ENCODE measurements at places on chromosomes 6 and 20. TPM values are rescaled to one million over a fixed set of nuclear protein-coding genes. Genes with fewer than 3 reads are reported as not detected.

DNA sequence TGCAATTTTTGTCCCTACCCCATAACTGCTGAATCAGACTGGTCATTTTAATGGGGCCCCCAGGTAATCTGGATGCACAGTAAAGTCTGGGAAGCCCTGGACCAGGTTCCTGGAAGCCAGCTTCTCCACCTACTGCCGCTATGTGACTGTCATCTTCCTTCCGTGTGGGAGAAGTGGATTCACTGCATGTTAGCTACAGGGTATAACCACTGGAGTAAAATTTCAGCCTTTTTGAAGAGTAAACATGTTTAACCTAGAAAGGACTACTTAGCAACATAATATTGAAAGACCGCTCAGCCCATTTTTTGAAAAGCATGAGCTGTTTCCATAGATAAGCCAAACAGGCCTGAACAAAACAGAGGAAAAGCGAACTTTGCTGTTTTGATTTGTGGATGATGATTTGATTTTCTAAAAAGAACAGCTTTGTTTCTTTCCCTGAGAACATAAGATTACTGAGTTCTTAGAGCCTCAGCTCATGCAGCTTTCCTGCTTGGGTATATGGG, 208.1 kb downstream of the PLCB4 start:
- no peak for DNase-seq

The IGF2R gene
- polyA plus RNA-seq = 54.5 TPM

DNA sequence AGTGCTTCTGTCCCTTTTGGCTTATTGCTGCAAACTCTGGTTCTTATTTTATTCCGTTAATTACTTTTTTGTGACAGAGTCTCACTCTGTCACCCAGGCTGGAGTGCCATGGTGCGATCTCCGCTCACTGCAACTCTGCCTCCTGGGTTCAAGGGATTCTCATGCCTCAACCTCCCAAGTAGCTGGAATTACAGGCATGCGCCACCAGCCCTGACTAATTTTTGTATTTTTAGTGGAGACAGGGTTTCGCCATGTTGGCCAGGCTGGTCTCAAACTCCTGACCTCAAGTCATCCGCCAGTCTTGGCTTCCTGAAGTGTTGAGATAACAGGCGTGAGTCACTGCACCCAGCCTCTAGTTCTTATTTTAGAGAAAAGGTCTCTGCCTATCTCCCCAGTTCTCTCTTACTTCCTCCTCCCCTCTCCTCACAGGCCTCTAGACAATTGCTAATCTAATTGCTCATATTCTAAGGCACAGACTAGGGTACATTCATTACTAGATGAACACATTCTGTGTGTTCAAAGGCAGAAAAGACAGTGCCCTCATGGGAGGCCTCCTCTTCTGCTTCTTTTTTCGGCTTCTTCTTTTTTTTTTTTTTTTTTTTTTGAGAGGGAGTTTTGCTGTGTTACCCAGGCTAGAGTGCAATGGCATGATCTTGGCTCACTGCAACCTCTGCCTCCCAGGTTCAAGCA, 27.0 kb downstream of the EDEM2 start:
- DNase-seq = no peak

DNA sequence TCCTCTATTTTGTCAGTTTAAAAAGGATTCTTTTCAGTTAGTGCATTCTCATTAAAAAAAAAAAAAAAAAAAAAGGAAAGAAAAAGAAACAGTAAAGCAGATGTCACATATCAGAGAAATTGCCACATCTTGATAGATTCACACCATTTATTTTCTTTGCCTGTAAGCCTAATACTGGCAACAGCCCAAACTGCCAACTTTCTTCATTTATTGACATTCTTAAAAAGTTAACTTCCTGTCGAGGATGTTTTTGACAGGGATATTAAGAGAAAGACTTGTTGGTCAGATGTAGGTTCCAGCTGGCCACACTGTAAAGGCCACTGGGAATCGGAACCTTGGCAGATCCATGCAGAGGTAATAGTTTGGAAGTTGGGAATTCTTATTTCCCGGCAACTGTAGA, 332.6 kb downstream of the NRN1 start:
- DNase-seq = no peak

The EPPIN gene
- 0.50 TPM for polyA plus RNA-seq

The SS18L1 gene
- polyA plus RNA-seq = 17.6 TPM

DNA sequence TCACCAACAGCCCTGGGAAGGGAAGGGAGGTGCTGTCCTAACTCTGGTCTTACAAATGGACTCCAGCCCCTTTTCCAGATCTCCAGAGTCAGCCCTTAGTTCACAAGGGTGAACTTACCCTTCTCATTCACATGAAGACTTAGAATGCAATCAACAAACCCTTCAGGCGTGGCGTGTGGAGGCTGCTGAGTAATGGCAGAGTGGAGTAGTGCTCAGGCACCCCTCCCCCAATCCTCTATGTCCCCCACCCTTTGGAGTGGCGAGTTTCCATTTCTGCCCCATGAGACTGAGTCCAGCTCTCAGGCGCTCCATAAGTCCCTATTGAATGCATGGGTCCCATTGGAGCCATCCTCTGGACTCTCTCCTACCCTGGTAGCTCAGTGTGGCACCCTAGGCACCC, 3.3 kb downstream of the SNAI1 start:
- no peak for DNase-seq

The MYBL2 gene
- polyA plus RNA-seq = 25.2 TPM

- no peak for DNase-seq
These were observed 315.2 kb downstream of the ZFAND3 start for GRCh38 chr6:38134704-38135088.

DNA sequence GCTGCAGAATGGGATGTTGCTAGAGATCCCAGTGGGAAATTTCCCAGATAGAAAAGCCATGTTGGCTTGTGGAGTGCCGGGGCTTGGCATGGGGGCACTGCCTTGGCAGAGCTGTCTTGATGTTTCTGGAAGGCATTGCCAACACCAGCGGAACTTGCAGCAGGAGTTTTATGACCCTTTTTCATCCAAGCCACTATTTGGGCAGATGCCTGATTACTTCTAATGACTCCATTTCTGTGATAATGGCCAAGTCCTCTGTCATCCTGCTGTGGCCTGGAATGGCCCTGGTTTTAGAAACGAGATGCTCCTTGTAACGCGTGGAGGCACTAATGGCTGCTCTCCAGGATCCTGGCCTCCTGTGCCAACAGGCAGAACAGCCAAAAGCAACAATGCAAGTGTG, 229.0 kb downstream of the ZNF217 start:
- no peak for DNase-seq

The LIN28B gene
- 0.11 TPM for polyA plus RNA-seq

The KIF25 gene
- 0.79 TPM for polyA plus RNA-seq

The KCNG1 gene
- 4.1 TPM for polyA plus RNA-seq

Data from left renal pelvis (tissue), 4 donors.